DMS 273 treated with DMSO at 0.1 percent for 48 hours (cell line): ENCODE measurements at places on chromosomes 4 and X.

- DNase-seq: no peak
These were observed 51.3 kb upstream of the EGFL6 start for GRCh38 chrX:13518126-13518525.

DNA sequence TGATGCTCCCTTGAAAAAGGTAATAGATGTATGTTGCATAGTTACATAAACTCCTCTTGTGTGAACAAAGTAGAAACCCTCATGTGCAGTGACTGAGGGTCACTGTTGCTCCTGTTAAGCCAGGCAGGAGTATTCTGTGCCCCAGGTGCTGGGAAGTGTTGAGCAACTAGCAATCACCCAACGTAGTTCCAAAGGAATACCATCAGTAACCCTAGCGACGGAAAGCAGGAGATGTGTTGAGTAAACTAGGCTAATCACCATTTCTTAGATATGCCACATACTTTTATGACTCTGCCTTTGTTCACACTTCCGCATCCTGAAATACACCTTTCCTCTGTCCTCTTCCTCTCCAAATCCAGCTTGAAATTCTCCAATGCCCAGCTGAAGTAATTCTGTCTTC is 50.9 kb upstream of the TAB3 start:
- no peak for DNase-seq

DNA sequence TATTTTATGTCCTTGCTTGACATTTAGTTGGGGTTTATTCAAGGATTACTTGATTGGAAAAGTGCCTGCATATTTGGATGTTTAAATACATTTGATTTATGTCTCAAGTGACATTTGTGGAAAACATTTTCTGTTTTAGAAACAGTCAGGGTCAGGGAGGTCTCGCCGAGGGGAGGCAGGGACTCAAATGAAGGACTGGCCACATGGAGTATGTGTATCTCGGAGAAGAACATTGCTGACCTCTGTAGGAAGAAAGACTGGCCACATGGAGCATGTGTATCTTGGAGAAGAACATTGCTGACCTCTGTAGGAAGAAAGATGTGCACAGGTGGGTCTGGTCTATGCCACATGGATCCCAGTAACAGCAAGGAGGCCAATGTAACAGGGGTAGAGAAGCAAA is 233.6 kb downstream of the TRIML1 start:
- DNase-seq: no peak

- DNase-seq: no peak
These were observed 119.4 kb downstream of the LUZP4 start for GRCh38 chrX:115408771-115409400.

- no peak for DNase-seq
These were observed 53.2 kb upstream of the SPANXB1 start for GRCh38 chrX:140949233-140949632.

DNA sequence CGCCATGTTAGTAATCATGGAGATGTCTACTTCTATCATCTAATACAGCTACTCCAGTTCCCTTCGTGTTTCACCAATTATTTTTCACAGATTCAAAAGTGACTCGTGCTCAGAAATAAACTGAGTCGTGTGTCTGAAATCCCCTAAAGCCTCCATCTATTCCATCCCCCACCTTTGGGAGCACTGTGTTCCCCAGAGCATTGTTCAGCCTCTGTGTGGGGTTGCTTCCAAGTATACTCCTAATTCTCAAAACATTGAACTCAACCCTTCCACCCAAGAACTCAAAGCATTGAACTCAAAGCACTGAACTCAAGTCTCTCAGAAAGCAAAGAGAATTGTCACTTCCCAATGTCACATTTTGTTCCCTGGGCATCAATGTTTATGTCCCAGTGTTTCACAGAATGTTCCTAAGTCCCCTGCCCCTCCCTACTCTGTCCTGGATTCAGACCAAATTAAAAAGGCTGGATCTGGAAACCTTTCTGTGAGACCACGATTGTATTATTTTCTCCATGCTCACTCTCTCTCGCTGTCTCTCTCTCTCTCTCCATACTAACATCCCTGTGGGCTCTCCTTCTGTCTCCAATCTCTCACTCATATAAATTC is 138.5 kb upstream of the QRFPR start:
- DNase-seq: no peak

DNA sequence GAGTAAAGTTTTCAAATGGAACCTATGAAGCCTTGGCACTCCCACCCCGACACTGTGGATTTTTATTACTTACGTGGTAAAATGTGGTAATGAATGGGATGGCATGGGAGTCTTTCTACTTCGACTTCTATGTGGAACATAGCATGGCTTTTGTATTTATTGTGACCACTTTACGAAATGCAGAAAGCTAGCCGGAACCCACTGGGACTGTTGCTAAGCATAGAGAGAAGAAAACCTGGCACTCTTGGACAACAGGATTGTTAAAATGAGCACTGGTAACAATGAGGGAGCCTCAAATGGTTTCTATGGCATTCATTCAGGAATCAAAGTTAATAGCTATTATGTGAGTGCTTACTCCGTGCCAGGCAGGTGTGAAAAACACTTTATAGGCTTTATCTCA is 113.3 kb downstream of the PDS5A start:
- no peak for DNase-seq

DNA sequence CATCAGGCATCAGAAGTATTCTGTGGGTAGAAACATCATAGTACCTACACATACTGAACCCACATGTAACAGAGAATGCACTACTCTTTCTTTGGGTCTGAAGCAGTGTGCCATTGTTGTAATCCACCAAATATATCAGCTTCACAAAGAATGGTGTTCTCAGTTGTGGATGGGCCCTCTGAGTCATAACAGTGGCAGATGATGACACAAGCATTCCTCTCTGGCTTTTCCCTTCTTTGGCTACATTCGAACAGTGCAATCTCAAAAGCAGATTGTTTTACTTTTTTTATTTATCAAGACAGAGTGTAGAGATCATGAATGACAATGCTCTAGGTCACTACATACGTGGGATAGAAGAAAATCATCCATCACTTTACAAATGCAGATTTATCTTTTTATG is 247.2 kb upstream of the EPHA5 start:
- DNase-seq: no peak

DNA sequence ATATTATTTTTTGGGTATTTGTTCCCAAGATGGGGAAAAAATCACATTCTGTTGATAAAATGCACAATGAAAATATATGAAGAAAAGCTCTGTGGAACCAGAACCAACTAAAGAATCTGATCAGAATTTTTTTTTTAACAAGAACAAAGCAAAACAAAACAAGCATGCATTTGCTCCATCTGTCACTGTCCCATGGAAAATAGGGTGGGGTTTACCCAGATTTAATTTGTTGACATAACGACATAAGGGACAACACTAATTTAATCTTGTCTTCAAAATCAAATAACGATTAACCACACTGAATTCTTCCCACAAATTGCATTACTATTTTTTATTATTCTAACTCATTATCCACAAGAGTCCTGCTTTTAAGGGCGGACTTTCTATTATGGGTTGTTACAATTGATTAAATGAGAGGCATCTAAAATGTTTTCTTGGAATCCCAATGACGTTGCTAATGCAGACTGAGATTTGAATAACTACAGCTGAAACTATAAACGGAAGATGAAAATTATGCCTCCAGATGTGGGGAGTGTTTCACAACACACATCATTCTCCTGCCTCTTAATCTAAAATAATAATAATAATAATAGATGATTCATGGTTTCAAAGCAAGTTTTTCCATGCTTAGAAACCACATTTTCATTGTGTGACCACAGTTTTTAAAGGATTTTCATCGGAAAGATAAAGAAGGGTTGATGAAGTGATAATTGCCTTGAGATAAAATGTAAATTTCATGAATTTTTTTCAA is 307.0 kb upstream of the CPEB2 start:
- DNase-seq: no peak

DNA sequence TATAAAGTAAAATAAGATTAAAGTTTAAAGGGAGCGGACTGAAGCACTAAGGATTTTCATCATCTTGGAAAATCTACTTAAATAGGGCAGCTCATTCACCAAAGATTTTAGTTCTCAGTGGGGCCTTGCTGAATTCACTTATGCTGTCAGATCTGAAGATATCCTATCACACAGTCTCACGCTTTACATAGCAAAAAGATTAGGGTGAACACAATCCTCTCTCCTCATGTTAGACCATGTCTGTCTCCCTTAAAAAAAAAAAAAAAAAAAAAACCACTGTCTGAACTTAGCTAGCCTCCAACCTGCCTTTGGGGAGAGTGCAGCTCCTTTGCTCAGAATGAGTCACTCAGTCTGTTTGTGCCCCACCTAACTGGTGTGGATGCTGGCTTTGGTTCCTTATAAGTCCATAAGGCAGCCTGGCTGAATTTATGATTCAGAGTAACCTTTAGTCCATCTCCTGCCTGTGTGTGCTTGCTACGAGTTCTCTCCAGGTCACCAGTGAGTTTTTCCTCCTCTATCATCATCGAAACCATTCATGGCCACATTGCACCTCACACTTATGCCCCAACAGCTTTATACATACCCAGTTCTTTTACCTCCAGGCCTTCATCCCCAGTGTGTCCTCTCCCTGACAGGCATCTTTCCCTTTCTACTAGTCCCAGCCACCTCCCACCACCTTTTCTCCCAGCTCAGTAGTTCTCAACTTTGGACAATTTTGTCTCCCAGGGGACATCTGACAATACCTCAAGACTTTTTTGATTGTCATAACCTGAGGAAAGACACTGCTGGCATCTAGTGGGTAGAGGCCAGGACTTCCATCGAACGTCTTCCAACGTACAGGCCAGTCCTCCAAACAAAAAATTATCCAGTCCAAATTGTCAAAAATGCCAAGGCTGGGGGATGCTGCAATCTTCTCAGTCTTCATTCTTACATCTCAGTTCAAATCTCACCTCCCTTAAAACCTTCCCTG is 220.7 kb upstream of the EMCN start:
- no peak for DNase-seq

DNA sequence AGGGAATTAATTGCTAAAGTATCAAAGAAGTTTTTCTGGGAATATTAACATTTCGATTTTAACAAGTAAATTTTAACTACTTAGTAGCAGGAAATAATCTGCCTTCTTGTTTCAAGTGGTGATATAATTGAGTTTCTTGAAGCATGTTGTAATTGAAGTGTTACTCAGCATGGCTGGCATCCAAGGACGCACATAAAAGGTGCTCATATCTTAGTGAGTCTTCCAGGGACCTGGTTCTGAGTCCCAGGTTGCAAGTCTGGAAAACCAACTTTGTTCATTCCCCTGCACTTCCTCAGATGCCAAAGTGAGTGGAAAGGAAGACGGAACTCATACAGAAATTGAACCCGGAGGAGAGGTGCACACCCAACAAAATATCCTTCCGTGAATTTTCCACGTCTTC is 399.6 kb downstream of the NLGN4X start:
- no peak for DNase-seq

DNA sequence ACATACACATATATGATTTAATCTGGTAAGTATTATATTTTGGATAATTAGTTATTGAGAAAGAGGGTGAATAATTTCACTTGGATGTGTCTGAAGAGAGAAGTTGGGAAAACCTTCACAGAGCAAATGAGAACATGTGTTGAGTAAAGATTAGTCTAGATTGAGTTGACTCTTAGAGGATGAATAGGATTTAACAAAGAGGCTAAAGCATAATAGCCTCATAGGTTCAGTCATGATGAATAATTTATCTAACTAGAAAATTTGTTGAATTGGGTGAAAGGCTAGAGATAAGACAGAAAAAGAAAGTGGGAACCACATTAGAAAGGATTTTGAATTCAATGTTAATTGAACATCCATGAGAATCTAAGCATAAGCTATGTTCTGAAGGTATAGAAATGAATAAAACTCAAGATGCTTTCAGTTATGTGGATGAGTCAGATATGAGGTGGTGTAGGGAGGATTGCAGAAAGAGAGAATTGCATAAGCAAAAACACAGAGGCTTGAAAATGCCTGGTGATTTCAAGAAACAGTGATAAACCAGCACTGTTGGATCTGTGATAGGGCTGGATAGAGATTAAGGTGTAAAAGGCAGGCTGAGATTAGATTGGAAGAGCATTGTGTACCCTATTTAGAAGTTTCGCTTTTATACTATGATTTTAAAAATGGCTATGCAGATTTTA is 207.6 kb upstream of the NR3C2 start:
- no peak for DNase-seq

- no peak for DNase-seq
These were observed 44.7 kb downstream of the SLC10A7 start for GRCh38 chr4:146477054-146477453.

- DNase-seq: no peak
These were observed 48.3 kb downstream of the VGLL1 start for GRCh38 chrX:136580316-136580715.

- no peak for DNase-seq
These were observed 443.0 kb downstream of the GPM6A start for GRCh38 chr4:175369087-175369486.

DNA sequence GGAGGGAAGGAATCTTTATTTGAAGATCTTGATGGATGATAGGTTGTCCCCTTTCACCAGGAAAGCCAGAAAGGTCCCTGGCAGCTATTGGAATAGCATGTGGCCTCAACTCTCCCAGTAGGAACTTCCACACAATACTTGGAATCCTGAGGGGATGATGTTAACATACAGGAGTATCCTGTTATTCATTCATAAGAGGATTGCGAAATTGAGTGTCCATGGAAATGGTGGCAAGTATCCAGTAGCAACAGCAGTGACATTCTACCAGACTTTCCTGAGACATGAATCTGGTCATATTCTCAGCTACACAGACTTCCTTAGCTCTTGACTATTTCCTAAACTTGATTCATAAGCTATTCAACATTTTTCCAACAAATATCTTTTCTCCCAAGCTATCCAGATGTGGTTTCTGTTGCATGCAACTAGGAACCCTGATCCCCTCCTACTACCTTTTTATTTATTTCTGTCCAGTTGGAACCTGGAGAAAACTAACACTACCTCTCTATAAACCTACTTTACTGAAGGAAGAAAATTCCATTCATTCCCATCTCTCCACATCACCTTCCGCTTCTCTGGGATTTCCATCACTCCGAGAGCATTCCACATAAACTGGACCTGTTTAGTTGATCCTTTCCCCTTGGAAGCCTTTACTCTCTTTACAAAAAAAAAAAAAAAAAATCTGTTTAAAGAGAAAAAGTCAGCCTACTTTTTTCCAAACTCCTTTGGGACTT is 101.8 kb downstream of the ANXA5 start:
- no peak for DNase-seq

- no peak for DNase-seq
These were observed 571.9 kb downstream of the SPOCK3 start for GRCh38 chr4:166662266-166662843.

- DNase-seq: no peak
These were observed 20.5 kb upstream of the EPGN start for GRCh38 chr4:74287791-74288190.

DNA sequence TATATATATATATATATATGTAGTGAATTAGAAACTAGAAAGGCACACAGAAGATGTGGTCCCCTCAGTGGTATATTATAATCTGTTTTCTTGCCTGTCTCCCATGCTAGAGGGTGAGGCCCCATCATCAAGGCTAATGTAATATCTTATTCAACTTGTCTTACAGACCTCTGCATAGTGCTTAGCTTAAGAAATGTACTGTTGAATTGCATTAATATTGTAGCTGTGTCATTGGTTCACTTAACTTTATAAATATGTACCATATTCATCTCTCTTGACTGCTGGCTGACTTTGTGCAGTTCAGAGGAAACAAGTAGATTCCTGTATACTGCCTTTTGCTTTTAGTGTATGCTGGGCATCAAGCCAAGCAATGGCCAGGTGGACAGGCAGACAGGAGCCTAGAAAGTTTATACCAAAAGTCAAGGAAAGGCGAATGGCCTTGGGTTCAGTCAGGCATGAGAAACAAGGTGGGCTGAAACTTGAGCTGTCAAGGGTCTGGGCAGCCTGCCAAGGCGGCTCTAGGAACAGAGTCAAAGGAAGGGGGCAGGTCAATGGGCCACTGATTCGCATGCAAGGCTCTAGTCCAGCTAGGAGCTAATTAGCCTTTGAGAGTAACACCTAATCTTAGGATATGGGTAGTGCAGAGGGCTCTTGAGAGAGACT is 78.8 kb upstream of the LEF1 start:
- peak; percentile 76 for DNase-seq
